ENCODE measurements at places on chromosomes 6 and 20.

DNA sequence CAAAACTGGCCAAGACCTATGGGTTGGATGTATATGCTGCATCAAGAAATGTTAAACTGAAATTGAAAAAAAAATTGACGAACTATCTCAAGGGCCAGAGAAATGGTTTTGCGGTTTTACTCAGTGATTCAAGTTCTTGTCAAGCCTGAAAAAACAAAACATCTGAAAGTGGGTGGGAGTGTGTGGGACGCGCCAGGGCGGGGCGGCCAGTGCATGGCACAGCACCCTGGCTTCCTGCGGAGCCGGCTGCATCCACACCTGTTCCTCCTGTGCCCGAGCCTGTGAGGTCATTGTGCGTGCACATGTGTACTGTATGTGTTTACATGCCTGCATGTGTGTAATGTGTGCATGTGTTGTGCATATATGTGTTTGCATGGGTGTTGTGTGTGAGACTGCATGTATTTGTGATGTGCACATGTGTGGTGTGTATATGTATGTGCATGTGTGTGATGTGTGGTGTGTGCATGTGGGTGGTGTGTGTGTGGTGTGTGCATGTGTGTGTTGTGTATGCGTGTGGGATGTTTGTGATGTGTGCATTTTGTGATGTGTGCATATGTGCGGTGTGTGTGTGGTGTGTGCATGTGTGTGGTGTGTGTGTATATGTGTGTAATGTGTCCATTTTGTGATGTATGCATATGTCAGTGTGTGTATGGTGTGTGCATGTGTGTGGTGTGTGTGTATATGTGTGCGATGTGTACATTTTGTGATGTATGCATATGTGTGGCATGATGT lies 59.8 kb downstream of the CDH4 start:
- no peak for DNase-seq

DNA sequence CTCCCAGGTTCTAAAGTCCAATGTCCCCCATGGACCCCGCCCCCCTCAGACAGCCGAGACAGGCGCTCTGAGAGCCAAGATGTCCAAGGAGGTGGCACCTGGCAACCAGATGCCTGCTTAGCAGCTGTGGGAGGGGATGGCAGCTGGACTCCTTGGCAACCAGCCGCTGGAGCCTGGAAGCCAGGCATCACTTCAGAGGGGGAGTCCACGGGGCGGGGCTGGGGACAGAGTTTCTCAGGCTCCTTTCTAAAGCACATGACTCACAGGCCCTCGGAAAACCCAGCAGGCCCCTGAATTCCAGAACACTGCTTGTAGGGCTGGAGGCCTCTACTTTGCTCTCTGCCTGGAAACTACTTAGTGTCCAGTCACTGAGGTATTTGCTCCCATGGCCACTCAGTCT lies 51.5 kb downstream of the PREX1 start:
- no peak for DNase-seq

DNA sequence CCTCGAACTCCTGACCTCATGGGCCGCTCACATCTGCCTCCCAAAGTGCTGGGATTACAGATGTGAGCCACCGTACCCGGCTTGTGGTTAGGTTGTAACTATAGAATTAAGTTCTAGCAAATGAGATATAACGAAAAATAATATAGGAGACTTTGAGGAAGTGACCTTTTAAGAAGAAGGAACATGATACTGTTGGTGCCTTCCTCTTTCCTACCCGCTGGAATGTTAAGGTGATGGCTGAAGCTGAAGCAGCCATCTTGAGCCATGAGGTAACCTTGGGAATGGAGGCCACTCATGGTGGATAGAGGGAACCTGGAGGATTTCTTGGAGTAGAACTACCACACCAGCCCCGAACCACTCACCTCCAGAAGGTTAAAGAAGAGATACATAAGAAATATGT lies 48.1 kb upstream of the MDGA1 start:
- no peak for DNase-seq

DNA sequence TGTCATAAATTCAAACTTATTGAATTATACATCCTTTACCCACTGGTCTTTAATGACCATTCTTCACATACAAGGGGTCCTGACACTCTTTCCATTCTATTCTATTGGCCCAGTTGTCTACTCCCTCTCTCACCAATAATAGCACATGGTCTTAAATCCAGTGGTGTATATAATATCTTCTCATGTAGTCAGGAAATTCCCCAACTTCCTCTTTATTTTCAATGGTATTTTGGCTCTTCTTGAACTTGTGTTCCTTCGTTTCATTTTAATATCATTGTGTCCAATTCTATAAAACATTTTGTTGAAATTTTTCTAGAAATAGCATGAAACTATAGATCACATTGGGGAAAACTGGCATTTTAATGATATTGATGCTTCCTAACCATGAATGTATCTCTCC lies 36.8 kb downstream of the PSMB9 start:
- DNase-seq = no peak

DNA sequence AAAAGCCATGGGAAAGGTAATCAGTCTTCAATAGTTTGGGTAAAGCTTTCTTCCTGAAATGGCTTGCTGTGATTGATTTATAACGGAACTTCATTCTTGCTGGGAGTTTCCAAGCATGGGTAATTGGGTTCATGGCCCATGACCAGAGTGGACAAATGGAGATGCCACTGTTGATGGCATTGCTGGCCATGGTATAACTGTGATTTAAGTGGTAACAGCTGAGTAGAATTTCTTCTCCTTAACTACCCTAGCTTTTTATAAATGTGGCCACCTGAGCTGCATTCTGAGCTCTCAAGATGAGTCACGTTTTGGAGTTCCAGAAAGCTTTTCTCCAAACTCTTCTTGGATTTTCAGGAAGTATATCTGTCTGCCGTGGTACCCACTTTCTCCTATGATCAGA lies 39.9 kb upstream of the SNRPB2 start:
- no peak for DNase-seq

DNA sequence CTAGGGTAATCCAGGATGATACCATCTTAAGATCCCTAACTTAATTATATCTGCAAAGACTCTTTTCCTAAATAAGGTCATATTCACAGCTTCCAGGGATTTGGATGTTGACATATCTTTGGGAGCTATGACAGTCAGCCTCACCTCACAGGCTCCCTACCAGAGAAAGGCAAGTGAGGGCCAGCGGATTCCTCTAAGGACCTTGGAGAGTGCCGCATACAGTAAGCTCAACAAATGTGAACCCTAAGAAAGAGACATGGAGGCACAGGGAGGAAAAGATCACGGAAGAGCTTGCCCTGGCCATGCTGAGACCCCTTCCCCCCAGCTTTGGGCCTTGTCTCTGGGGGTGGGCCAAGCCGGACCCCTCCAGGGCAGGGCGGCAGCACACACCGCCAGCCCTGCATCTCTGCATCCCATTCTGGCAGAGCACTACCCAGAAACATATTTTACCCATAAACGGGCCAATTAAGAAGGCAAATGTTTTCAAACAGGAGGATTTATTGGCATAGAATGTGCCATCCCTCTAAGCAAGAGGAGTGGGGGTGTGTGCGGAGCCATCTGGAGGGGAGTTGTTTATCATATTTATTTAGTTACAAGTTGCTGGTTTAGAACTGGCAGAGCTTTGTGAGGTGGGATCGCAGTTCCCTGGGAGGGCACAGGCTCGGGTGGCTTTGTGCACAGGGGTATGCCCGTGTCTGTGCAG lies 55.4 kb downstream of the CHMP4B start:
- no peak for DNase-seq

GRCh38 chr20:61684136-61684535 lies 381.5 kb downstream of the TAF4 start:
- no peak for DNase-seq

GRCh38 chr20:46672543-46673148 lies 16.6 kb downstream of the TP53RK start:
- no peak for DNase-seq

DNA sequence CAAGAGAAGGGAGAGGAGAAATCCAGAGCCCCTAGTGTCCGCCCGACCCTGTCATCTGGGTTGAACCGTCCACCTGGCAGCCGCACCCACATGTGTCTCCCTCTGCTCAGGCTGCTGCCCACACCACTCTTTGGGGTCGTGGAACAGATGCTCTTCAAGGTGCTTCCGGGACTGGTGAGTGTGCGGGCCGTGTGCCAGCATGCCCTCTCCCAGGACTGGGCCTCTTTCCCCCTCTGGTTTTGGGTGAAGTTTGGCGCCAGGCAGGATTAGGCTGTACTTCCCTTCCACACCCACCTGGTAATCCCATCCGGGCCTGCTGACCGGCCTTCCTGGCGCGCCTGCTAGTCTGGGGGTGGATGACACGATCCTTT lies 7.9 kb downstream of the BPIFB3 start:
- no peak for DNase-seq

GRCh38 chr20:22464312-22465003 lies 119.9 kb downstream of the FOXA2 start:
- DNase-seq = no peak

- peak; percentile 65 for DNase-seq
These were observed at the start of gene ZNF311 for GRCh38 chr6:29005183-29005885. ZNF311 (minus strand) TSS chr6:29005315; CDS start chr6:29003954, 1,361 bp downstream.

DNA sequence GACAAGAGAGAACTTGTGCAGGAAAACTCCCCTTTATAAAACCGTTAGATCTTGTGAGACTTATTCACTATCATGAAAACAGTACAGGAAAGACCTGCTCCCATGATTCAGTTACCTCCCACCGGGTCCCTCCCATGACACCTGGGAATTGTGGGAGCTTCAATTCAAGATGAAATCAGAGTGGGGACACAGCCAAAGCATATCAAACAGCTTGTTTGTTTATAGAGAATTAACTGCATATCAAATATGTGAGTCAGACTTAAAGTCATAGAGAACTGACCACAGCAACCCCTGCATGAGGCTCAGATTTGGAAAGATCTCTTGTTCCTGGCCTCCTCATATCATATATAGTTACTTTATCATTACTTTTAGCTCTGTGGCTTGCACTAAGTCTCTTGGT lies 29.1 kb upstream of the HDAC2 start:
- DNase-seq = no peak

DNA sequence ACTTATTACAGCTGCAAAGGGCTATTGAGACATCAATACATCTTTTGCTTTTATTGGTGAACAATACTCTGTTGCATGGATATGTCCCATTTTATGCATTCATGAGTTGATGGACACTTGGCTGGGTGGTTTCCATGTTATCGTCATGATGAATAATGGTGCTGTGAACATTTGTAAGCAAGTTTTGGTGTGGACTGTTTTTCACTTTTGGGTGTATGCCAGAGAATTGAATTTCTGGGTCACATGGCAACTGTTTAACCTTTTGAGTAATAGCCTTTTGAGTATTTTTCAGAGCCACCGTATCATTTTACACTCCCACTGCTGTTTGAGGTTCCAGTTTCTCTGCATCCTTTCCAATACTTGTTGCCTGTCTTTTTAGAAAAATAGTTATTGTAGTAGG lies 107.0 kb downstream of the JARID2 start:
- no peak for DNase-seq

- DNase-seq = no peak
These were observed 142.3 kb downstream of the FARS2 start for GRCh38 chr6:5403609-5404008.

GRCh38 chr20:58982406-58983114 lies 1.5 kb downstream of the NELFCD start:
- no peak for DNase-seq

DNA sequence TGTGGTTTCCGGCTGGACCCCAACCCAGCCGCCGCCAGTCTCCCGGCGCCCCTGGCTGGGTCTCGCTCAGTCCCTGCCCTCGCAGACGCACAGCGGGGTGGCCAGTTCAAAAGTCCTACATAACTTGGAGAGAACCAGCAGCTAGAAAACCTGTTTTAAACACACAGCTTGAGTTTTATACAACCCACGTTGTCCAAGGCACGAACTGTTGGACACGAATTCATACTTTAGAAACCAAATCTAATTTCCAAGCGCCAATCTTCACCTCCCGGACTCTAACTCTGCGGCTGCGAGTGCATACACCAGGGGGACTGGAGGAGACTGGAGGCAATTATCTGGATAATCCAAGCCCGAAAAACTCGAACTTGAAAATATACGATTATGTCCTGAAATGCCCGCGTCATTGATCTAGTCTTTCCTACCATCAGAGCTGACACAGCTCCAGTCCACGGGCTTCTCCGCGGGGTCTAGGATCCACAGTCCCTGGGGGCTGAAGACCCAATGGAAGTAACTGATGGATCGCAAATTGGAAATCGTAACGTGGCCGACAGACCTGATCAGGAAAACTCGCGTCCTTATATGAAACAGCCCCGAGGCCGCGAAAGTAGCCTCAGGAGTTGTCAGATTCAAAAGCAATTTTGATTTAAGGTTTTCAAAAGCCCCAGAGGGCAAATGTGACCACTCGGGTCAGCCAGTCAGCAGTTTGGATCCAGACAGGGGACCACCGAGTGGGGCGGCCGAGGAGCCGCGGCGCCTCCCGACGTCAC lies 843 bp upstream of the HEY2 start:
- DNase-seq = peak; percentile 29

GRCh38 chr6:79127660-79128059 lies 49.6 kb upstream of the PHIP start:
- no peak for DNase-seq

- DNase-seq = peak; percentile 38
These were observed 217.3 kb downstream of the ATXN1 start for GRCh38 chr6:16544006-16544405.

DNA sequence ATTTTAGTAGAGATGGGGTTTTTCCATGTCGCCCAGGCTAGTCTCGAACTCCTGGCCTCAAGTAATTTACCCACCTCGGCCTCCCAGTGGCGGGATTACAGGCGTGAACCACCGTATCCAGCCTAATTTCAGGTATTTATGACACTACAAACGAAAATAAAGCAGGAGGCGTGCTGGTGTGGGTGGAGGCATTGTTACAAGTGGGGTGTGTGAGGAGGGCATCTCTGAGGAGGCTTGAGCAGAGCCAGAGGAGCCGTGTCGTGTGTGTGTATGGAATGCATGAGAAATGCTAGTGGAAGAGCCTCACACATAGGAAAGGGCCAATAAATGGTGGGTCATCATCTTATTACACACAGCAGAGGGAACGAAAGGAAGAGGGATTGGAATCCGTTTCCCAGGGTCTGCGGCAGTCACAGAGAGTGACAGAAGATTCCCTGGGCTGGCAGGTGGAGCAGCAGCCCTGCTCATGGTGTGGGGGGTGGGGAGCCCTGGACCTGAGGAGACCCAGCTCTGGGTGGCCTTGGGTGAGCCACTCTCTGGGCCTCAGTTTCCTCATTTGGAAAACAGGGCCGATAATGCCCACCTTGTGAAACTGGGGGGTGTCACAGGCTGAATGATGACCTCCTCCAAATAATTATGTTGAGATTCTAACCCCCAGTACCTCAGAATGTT lies 17.2 kb upstream of the PEDS1 start:
- no peak for DNase-seq

DNA sequence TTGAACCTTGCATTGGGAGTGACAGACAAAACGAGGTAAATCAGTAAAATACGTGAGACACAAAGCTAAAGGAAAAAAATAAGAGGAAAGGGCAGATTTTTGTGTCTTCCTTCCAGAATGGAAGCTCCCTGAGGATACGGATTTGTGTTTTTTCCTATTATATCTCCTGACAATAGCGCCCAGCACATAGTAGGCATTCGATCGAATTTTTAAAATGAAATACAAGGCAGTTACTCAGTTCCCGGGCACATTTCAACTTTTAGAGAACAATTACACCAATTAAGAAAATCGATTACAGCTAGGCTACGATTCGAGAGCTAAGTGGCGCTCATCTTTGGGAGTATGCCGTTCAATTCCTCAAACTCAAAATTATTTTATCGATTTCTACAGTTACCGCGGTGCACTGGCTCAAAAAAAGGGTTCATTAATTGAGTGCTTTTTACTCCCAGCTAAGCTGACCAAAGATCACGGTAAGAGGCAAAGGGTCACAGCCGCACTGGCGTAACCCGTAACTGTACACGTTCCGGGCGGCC lies 443 bp downstream of the RMND1 start:
- DNase-seq = no peak
